ENCODE measurements at places on chromosomes 1 and 21.

DNA sequence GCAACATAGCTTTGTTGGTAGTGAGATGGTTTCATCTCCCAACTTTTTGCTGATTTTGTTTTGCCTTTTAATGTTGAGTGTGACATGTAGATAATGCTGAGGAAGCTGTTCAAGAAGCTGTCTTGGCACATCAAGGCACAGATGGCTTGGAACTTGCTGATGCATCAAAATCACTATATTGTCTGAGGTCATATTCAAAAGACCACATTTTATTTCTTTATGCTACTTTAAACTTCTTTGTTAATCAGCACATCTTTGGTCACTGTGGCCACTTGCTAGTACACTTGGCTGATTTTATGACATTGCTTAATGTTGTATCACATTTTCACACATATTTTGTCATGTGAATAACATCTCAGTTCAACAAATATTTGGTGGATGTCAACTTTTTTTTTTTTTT is 87.1 kb upstream of the BCL10 start:
- no peak for DNase-seq

DNA sequence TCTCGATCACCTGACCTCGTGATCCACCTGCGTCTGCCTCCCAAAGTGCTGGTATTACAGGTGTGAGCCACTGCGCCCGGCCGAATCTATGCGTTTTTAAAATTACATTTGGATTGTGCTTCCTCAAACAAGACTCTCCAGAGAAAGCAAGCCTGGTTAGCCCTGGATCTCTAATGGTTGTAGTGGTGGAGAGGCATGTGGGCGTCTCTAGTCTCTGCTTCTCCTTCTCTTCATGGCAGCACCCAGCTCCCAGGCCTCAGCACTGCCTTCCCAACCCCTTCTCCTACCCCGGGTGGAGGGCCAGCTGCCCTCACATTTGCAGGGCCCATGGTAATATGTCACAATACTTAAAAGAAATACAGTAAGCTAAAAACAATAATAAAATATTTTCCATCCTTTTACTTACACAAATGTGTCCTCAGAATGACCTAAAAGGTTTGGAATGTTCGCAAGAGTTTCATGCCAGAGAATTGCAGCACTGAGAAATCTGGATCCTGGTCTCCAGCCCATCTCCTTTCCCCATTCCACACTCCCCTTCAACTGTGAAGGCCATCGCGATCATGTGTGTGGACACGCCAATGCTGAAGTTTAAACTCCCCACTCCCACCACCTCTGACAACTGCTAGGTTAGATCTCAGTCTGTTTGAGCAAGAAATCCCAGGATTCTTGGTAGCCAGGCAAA is 7.0 kb downstream of the OR14I1 start:
- no peak for DNase-seq

- no peak for DNase-seq
Observed at GRCh38 chr1:50189369-50189768, 80.6 kb downstream of the ELAVL4 start.

DNA sequence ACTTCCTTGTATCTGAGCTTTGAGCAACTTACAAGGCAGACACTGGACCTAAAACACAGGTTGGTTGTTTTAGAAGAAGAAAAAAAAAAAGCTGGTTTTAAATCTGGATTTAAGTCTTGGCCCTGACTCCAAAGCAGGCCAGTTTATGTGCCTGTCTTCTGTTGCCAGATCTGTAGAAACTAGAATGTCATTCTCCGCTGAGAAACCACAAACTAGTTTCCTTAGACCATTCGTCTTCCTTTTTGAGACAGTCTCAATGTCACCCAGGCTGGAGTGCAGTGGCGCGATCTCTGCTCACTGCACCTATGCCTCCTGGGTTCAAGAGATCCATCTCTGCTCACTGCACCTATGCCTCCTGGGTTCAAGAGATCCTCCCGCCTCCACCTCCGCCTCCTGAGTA is 33.9 kb downstream of the APP start:
- DNase-seq, result no peak

DNA sequence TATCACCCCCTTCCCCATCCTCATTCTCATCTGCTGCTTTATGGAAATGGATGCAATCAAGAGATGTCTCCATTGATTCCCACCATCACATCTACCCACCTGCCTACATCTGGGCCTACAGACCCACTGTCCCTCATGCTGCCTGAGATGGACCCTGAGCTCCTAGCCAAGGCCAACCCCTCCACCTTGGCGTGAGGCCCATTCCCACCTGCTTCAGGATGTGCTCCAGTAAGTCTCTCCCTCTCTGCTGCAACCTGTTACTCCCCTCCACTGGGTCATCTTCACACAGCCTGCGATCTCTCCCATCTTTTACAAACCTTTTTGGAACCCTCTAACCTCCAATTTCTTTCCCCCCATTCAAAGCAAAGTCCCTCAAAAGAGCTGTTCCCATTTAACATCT is 4.5 kb upstream of the GALE start:
- no peak for DNase-seq

- peak; percentile 50 for DNase-seq
Observed at GRCh38 chr1:236524895-236525184, 1.1 kb downstream of the LGALS8 start.

GRCh38 chr1:159089184-159089791 is 12.7 kb upstream of the AIM2 start:
- DNase-seq, result no peak

- DNase-seq, result no peak
Observed at GRCh38 chr1:14778898-14779865, 180.7 kb downstream of the KAZN start.

DNA sequence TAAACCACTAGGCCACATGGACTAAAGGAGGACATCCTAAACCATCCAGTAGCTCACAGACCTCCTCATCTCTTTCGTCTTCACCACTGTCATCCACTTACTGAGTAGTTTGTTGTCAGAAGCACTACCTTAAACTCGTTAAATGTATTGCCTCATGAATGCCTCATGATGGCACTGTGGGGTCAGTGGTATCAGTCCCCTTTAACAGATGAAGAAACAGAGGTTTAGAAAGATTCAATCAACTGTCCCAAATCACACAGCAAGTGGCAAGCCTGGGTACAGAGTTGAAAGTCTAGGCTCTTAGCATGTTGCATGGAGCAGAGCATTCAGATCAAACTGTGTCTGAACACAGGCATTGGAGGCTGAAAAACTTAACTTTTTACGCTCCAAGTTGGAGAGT is 183.6 kb upstream of the KIAA0040 start:
- no peak for DNase-seq

DNA sequence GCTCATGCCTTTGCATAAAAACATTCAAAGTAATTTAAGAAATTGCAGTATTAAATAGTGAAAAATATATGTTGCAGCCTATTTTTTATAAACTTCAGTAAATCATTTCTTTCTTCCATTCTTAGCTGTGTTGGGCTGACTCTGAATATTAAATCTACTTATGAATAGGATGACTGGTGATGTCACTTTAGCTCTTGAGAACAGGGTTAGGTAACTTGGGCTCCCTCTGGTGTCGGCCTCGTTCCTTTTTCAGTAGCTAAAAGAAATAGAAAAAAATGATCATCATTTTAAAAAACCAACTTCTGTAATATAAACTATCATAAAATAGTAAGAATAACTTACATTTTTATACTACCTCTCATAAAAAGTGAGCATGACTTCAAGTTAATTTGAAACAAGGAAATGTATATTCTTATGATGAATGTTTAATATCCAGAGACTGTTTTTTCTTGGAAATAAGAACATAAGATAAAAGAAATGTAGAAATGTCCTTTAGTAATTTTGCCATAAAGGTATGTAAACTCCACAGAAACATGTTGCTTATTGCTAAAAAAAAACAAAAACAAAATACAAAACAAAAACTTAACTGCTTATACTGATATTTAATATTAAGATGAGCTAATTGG is 26.8 kb upstream of the NCAM2 start:
- DNase-seq, result peak; percentile 41

- no peak for DNase-seq
Observed at GRCh38 chr21:41869771-41870170, 9.4 kb downstream of the PRDM15 start.

DNA sequence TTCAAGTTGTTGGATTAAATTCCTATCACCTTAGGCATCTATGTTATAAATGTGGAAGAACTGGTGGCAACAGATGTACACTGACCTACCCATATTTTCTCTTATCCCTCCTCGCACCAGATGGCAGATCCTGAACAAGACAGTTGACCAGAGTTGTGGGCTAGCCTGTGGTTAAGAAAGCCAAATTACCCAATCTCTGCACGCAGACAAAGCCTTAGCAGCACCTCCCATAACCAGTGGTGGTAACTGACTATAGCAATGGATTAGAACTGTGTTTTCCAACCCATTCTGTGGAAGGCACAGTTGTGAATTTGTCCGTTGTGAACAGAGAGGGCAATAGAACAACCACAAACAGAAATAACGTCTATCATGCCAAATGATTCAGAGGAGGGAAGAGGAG is 20.6 kb downstream of the ABCB10 start:
- DNase-seq, result peak; percentile 97

DNA sequence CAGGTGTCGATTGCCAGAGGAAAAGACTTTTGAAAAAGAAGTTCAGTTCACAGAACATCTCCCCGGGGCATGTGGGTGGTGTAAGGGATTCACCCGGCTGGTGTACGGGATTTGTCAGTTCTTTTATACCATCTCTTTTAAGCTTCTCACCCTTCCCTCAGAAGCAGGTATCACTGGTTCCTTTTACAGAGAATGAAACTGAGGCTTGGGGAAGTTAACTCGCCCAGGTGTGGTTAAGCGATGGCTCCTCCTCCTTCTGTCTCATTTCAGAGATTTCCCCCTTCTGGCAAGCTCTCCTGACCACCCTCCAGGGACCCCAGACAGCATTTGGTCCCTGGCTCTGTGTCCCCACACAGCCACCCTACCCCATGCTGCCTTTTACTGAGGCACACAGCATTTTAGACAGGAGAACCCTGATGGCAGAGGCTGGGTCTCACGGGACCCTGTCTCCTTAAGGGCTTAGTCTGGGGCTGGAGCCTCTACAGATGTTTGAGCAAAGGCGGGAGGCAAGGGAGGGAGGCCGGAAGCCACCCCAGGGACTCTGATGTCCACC is 2.8 kb upstream of the ECE1 start:
- DNase-seq, result no peak

DNA sequence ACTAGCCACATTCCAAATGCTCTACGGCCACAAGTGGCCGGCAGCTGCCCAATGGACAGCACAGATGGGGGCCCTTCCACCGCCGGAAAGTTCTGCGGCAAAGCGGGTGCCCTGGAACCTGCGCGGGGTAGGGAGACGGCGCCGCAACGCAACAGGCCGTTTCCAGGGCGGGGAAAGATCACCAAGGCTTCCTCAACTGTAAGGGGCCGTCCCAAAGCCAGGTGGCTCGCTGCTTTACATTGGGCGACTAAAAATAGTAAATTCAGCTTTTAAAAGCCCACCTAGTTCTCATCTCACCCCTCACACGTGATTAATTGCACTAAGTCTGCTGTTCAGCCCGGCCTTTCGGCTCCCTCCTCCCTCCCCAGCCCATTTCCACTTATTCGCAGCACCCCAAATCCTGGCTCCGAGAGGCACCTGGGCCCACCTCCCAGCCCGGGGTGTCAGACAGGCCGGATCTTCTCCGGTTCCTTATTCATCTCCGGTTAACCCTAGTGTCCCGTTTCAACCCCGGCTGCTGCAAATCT is 643 bp downstream of the CFAP298 start:
- peak; percentile 24 for DNase-seq

- peak; percentile 89 for DNase-seq
Observed at GRCh38 chr1:153945795-153946621, 510 bp downstream of the DENND4B start.

DNA sequence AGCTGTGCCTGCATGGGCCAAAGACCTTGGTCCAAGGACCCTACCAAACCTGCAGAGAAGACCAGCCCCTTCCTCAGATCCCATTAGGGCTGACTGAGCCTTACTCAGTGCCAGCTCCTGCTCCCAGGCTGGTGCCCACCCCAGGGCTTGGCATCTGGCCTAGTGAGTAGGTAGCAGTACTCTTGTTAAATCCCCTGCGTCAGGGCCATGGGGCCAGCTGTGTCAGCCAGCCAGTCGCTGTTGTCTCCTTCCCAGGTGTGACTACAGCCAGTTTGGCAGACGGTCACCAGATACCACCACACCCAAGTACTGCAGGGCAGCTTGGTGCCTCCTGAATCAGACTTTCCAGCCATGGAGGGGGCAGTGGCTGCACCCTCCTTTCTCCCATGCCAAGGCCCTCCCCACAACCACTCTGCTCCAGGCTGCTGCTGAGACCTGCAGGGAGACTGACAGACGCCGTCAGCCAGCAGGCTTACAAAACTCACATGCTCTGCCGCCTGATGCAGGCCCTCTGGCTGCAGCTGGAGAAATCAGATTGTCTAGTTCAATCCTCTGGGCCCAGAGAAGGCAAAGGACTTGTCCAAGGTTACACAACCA is 3.0 kb downstream of the TENT5B start:
- no peak for DNase-seq

- DNase-seq, result no peak
Observed at GRCh38 chr1:5586629-5587028, 405.6 kb downstream of the NPHP4 start.

DNA sequence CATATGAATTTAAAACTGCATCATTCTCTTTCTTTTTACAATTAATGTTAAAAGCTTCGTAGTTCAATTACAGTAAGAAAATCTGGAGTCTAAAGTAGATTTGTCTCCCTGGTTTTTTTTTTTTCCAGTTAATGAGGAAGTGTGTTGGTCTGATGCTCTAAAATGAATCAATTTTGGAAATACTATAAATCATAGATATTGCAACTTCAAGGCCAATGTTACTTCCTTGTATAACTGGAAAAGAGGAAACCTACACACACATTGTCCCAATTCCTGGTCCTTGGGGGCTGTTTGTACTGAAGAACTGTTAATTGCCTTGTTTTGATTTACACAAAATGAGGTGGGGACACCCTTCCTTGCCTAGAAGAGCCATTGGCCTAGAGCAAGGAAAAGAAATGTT is 107.2 kb downstream of the RGS2 start:
- no peak for DNase-seq

GRCh38 chr1:25900219-25900618 is 6.0 kb downstream of the STMN1 start:
- DNase-seq, result no peak

DNA sequence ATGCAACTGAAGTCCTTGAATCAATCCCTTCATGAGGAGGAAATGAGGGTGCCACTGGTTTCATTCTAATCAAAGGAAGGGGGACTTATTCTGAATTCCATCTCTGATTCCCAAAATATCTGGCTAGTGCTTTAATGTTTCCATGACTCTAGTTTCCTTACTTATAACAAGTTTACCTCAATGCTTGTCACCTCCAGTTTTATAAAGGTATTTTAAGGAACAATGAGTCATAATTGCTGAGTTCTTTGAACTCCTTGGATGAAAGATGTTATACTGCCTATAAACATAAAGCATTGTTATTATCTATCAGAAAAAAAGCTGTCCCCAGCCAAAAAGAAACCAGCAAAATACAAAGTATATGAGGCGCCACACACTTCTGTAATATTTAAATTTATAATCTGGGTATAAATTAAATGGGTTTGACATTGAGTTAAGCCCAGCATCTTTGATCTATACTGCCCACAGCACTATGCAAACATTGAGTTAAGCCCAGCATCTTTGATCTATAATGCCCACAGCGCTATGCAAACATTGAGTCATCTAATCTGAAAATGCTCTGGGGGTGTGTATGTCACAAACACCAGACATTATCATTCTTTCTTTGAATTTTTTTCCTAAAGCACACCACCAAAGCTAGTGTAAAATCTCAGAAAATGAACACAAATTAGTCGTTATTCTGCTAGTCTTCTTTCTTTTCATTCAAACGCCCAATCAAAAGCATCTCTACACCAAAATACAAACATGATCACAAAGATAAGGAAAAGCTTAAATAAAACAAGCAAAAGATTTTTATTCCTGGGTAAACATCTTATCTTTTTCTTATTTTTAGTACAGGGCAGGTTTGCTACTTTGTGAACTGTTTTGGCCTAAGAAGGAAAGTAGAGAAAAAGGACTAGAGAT is 11.5 kb upstream of the CXADR start:
- DNase-seq, result no peak
